Stimulated activated naive CD8-positive, alpha-beta T cell treated with anti-CD3 and anti-CD28 coated beads, Interleukin-15, Interleukin-2, amounts not matched to agents 100 U/mL and 50 U/mL, for 24 hours (primary cell): ENCODE measurements at places on chromosomes 5 and 9.

DNA sequence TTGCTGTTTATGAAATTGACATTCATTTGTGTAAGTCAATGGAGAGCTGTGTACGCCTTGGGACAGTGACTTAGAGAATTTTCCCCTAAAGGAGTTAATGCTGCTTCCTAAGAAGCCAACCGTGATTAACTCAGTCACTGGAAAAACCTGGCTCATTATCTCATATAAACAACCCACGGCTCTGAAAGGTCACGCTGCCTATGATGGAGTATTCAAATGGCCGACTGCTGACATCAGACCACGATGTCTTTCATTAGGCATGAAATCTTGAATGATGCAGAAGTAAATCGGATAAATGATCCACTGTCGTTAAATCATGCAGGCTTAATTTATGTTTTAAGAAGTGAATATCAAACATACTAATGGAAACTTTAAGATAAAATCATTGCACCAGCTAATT is 603.7 kb downstream of the RAB3C start:
- DNase-seq, result no peak

DNA sequence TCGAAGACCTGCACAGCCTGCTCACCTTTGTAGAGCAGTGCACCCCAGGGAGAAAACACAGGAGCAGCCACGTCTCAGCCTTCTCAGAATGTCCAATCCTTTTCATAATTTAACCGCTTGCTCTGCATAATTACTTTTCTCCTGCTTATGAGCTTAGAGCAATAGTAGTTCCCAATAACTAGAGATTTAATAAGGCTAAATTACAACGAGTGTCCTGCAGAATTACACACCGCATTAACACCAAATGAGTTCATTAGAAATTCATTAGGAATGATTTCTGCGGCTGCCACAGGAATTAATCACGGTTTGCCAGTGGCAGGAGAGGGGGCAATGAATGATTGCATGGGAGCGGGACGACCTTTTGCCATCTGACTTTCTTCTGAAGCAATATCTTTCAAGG is 18.7 kb upstream of the FABP6 start:
- no peak for DNase-seq

GRCh38 chr5:52989025-52989780 is at the start of gene ITGA2:
TSS of gene ITGA2 (plus strand) at chr5:52989352. CDS start at chr5:52989469, 117 bp downstream.
- peak; percentile 30 for DNase-seq

DNA sequence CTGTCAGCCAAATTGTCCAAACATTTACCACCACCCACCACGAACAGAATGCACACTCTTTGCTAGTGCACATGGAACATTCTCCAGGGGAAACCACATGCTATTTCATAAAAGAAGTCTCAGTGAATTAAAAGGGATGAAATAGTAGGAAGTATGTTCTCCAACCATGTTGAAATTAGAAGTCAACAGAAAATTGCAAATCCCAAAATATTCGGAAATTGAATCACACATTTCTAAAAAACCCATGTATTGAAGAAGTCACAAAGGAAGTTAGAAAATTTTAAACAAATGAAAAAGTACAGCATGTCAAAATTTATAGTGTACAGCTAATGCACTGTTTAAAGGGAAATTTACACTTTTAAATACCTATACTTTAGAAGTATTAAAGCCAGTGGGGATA is 50.8 kb downstream of the TGFBR1 start:
- DNase-seq, result no peak

GRCh38 chr9:93613791-93614190 is 37.4 kb downstream of the PHF2 start:
- DNase-seq, result no peak
